ENCODE measurements at places on chromosomes 2 and 18. TPM values are rescaled to one million over a fixed set of nuclear protein-coding genes. Genes with fewer than 3 reads are reported as not detected.

DNA sequence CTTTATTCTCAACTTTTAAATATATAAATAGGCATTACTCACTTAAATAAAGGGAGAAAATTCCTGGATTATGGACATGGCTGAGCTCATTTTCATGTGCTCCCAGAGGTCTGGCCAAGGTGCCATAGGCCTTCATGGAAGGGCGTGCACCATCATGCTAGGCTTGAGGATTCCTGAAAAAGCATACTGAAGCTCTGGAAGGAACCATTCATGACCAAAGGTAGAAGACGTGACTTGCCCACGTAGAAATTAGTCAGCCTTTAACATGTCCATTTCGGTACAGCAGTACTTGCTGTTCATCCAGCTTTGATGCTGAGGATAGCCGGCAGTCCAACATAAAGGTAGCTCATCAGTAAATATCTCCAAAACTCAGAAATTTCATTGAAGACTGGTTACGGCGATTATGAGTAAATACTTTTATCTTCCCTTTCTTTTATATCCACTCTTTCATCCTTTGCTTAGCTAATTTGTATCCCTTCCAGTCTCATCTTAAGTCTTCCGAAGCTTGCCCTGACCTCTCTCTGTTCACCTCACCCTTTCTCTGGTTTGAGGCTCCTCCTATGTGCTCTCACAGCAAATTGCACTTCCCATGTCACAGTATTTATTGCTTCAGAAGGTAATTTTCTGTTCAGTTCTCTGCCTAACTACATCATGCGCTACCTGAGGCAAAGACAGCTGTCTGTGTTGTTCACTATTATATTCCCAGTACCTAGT lies 32.3 kb upstream of the ASNSD1 start:
- no peak for DNase-seq

DNA sequence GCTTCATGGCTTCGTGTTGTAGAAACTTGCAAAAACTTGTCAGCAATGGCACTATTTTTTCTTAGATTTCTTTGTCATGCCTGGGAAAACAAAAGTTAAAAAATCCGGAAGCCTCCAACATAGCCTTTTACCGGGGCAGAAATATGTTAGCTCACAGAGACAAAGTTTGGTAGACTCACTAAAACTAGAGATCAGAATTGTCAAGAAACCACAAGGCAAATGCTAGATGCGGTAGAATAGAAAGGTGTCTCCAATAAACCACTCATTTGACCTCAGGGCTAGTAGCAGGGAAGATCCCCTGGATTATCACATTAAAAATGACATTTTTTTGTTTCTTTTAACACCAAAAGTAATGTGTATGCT lies 405 bp downstream of the CASP10 start:
- DNase-seq = no peak

- peak; percentile 1 for DNase-seq
These were observed 20.0 kb downstream of the SLC66A2 start for GRCh38 chr18:79931475-79931874.

OBSL1 gene
- 99.3 TPM for total RNA-seq

- DNase-seq = no peak
These were observed 294.1 kb downstream of the BCL2 start for GRCh38 chr18:63025251-63026090.

DNA sequence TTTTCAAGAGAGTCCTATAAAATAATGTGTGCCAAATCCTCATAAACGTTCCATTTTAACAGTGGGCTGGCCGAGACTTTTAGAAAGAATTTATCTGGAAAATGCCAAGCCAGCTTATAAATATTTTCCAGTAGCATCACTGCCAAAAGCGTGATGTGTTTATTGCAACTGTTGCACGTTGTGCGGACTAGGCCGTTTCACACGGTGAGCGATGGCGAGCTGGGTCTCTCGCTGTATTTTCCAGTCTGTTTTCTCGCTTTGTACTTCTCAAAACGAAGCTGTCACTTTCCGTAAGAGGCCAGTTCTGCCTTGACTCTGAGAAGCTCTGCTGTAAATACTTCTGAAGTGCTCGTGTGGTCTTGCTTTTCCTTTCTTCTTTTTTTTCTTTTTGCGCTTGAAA lies 65.0 kb upstream of the ZNF236 start:
- no peak for DNase-seq

GEN1 gene
- 6.0 TPM for total RNA-seq

RAPGEF4 gene
- 254 TPM for total RNA-seq

NT5DC4 gene
- 0.50 TPM for total RNA-seq

GNAL gene
- total RNA-seq = 33.4 TPM

- no peak for DNase-seq
These were observed 352.7 kb downstream of the AKAIN1 start for GRCh38 chr18:4844320-4844719.

DNA sequence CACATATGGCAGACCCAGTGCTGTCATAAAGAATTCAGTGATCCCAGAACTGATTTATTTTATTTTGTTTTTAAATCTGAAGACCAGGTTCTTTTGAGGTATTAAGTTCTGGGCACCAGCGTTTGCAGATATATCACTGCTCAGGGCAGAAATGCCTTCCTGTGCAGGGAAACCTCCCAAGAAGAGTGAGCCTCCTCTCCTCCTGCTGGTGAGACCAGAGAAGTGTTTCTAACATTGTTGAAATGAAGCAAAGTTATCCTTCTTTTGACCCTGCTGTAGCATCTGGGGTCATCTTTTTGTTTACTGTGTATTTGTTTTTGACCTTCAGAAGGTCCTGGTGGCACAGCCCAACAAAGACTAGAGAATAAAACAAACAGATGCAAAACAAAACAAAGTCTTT lies 94.0 kb downstream of the AQP4 start:
- no peak for DNase-seq

DNA sequence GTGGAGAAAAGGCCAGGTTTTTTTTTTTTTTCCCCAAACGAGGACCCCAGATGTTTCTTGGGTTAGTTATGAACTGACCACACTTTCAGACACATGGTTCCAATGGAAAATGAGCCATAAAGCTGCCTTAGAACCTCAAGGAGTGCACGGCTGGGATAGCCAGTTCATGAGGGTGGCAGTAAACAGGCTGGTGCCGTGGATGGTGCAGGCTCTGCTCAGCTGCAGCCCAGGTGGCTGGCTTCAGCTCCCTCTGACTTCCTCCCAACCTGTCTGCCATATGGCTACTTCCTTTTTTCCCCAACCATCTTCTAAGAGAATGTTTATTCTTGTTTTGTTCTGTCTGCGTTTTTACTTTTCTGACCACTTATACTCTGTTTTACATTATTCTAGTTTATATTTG lies 109.8 kb upstream of the LMAN1 start:
- no peak for DNase-seq

GRCh38 chr2:170086117-170086688 lies 91.7 kb upstream of the MYO3B start:
- DNase-seq = no peak

- no peak for DNase-seq
These were observed 52.8 kb downstream of the ADNP2 start for GRCh38 chr18:80161781-80162417.

DNA sequence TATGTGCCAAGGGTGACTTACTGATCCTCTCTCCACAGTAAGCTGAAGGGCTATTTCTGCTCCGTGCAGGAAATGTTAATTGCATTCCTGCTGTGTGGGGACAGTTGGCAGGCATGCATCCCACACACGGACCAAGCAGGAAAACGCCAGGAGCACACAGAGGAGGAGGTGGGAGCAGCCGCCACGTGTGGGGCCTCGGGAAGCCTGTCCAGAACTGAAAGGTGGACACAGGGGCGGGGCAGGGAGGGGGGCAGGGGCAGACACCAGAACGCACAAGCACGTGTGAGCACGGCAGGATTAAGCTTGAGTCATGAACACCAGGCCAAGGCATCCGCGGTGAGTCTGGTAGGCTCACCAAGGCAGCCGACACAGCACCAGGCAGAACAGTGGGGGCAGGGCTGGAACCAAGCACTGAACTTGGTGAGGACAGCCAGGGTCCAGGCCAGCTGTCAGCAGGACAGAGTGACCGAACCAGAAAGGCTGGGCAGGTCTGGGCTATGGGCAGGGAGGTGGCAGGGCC lies 177.1 kb downstream of the EIPR1 start:
- DNase-seq = peak; percentile 51

DLX2 gene
- total RNA-seq = 1.8 TPM

GRCh38 chr18:22691946-22692710 lies 241.0 kb upstream of the RBBP8 start:
- no peak for DNase-seq

DNA sequence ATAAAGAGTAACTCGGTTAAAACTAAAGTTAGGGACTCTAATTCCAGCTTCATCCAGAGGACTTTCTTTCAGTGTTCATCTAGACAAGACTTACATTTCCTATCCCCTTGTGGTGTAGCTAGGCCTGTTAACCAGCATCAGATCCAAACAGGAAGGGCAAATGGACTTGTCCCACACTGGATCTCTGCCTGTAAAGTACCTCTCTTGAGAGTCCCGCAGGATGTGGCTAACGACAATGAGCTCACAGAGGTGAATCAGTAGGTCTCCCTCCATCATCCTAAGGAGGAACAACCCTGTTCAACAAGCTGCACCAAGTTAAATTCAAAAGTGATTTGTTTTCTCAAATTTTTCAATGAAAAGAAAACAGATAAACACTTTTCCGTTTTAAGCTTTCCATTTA lies 412.3 kb upstream of the RGPD4 start:
- no peak for DNase-seq

All from dorsolateral prefrontal cortex (tissue), 122 donors.